Heart right ventricle (tissue), 16 donors: ENCODE measurements at places on chromosomes 16 and 17. TPM values are rescaled to one million over a fixed set of nuclear protein-coding genes. Genes with fewer than 3 reads are reported as not detected.

DNA sequence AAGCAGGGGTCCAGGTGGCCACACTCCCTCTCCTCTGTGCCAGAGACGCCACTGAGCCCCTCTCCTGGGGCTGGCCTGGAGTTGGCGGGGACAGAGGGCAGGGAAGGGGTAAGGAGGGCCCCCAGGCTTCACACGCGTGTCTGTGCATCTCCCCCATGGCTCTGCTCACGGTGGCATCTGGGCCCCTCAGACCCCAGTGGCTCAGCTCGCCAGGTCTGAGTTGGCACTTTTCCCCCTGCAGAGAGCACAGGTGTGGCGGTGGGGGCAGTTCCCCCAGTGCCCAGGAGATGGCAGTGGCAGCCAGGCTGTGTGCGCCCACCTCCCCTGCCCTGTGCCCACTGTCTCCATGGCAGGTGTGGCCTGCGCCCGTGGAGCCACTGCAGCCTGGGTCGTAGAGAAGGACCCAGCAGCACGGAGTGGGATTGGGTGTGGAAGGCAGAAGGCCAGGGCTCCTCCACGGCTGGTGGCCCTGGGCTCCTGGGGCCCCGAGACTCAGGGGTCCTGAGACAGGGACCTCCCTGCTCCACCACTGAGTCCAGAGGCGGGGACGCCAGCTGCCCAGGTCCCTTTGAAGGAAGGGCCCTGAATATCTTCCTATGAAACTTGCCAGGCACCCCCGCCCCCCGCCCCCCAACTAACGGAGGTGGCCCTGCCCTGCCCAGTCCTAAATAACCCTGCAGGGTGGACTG, 4.3 kb upstream of the APRT start:
- H3K4me3 ChIP-seq, result no peak overlapping the region
- DNase-seq, result no peak
- peaks cover 6% of the 10 kb centered on the region for H3K36me3 ChIP-seq

Gene LSM12
- 50.4 TPM for total RNA-seq

DNA sequence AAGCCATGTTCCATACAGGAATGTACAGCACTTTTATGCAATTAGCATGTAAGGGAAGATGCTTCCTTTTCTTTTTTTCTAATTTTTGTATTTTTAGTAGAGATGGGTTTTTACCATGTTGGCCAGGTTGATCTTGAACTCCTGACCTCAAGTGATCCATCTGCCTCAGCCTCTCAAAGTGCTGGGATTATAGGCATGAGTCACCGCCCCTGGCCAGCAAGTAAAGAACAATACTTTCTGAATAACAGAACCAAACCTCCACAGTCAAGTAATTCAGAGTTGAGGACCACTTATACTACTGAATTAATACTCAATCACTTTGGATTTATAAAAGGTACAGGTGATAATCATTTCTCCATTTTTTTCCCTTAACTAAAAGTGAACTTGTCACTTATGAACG, 13.0 kb downstream of the C16orf87 start:
- H3K4me1 ChIP-seq, result no peaks in the 10 kb centered on the region
- DNase-seq, result no peak
- H3K4me3 ChIP-seq, result no peak overlapping the region
- H3K27ac ChIP-seq, result no peak overlapping the region
- H3K27me3 ChIP-seq, result no peaks in the 10 kb centered on the region

- no peaks in the 10 kb centered on the region for H3K4me1 ChIP-seq
- H3K36me3 ChIP-seq, result no peaks in the 10 kb centered on the region
- no peaks in the 10 kb centered on the region for H3K27me3 ChIP-seq
- H3K27ac ChIP-seq, result no peak overlapping the region
Measured at GRCh38 chr16:72427051-72427782, 255.3 kb upstream of the PMFBP1 start.

- H3K4me3 ChIP-seq, result no peak overlapping the region
- no peak overlapping the region for H3K27ac ChIP-seq
- no peaks in the 10 kb centered on the region for H3K36me3 ChIP-seq
- no peak for DNase-seq
- no peaks in the 10 kb centered on the region for H3K4me1 ChIP-seq
Measured at GRCh38 chr17:20032636-20033035, 23.5 kb downstream of the SPECC1 start.

GRCh38 chr17:45677770-45678169, 106.3 kb upstream of the CRHR1 start:
- no peak overlapping the region for H3K27ac ChIP-seq
- H3K36me3 ChIP-seq, result no peaks in the 10 kb centered on the region
- H3K4me3 ChIP-seq, result no peak overlapping the region
- no peak for DNase-seq
- peaks cover 11% of the 10 kb centered on the region for H3K27me3 ChIP-seq

GRCh38 chr17:45814622-45815606, 29.8 kb upstream of the SPPL2C start:
- no peak overlapping the region for H3K27ac ChIP-seq
- H3K36me3 ChIP-seq, result no peaks in the 10 kb centered on the region
- no peak overlapping the region for H3K4me3 ChIP-seq
- no peak for DNase-seq

Gene KRTAP17-1
- not detected for total RNA-seq

DNA sequence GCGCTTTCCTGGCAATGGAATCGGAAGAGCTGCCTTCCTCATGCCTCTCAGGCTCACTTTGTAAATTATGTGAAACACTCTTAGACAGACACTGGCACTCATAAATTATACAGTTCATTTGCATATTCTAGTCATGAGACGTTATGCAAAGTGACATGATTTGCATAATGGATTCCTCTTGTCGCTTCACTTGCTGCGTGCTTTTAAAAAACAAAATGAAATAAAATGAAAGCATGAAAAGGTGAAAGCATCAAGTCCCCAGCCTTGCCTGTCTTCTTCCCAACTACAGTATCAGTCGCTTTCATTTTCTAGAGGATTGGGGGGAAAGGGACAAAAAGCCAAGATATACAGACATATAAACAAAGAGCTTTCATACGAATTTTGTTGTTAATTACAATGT, 252.8 kb upstream of the PMFBP1 start:
- no peaks in the 10 kb centered on the region for H3K4me1 ChIP-seq
- H3K36me3 ChIP-seq, result no peaks in the 10 kb centered on the region
- no peaks in the 10 kb centered on the region for H3K27me3 ChIP-seq
- H3K4me3 ChIP-seq, result no peak overlapping the region

DNA sequence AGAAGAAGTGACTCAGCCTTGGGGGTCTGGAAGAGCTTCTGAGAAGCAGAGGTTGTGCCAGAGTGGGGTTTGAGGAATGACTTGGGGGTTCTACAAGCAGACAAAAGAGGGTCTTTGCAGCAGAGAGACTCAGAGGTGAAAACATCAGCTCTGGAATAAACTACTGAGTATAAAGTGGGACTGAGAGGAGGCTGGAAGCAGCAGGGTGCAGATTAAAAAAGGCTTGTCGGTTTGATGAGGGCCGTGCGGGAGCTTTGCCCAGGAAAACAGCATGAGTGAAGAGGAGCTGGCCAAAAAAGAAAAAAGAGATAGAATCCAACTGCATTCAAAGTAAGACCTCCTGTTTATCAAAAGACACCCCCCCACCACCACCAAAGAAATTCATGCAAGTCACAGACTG, 13.1 kb upstream of the ACE start:
- H3K4me1 ChIP-seq, result peaks cover 6% of the 10 kb centered on the region
- H3K4me3 ChIP-seq, result no peak overlapping the region
- no peak overlapping the region for H3K27ac ChIP-seq
- no peak for DNase-seq

Gene G6PC1
- total RNA-seq, result not detected

DNA sequence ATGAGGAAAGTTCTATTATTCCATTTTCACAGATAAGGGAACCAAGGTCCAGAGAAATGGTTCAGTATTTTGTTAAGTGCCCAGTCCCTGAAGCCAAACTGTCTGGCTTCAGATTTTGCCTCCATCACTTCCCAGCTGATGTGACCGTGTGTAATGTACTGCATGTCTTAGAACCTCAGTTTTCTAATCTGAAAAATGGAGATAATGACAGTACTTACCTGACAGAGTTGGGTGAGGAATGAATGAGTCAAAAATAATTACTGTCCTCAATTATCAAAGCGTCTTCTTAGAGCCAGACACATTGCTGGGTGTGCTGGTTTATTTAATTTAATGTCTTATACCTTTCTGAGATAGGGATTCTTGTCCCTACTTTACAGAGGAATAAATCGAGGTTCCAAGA, 6.7 kb downstream of the ZNF668 start:
- H3K36me3 ChIP-seq, result no peaks in the 10 kb centered on the region
- H3K4me1 ChIP-seq, result peaks cover 35% of the 10 kb centered on the region
- H3K27me3 ChIP-seq, result no peaks in the 10 kb centered on the region

DNA sequence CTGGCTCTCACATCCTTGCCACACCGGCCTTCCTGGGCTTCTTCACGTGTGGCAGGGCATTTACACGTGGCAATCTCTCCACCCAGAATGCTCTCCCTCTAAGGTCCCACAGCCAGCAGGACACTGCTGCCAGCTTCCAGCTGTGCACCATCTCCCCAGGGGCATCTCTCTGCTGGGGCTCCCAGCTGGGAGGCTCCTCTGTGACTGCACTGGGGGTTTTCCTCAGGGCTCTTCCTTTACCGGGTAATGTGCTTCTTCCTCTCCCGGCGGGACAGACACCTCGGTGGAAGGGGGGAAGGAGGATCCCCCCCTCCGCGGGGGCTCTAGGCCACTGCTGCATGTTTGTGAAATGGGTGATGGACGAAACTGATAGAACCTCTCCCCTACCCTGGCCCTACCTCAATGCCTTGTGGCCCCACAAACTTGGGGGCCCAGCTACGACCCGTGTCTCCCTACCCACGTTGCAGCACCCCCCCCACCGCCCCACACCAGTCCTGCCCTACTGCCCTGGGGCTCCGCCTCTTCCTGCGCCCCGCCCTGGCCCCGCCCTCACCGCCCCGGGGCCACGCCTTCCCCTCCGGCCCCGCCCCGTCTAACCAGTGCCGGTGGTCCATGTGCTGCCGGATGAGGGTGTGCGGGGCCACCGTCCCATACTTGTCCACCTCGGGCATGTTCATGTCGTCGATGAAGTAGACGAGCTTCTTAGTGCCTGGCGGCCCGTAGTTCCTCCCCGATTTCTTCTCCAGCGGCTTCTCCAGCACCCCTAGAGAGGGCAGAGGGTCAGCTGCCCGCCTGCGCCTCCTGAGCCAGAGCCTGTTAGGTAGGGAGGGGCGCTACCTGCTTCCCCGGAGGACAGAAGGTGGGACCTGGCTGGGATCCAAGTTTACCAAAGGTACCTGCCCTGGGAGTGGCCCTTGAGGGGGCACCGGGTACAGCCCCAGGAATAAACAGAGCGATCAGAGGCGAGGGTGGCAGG, 92.6 kb downstream of the DNAH17 start:
- no peak overlapping the region for H3K27ac ChIP-seq
- no peak for DNase-seq
- peaks cover 31% of the 10 kb centered on the region for H3K27me3 ChIP-seq
- no peaks in the 10 kb centered on the region for H3K36me3 ChIP-seq

- no peaks in the 10 kb centered on the region for H3K4me1 ChIP-seq
- H3K27me3 ChIP-seq, result no peaks in the 10 kb centered on the region
- peaks cover 85% of the 10 kb centered on the region for H3K36me3 ChIP-seq
- H3K4me3 ChIP-seq, result no peak overlapping the region
Measured at GRCh38 chr16:22323173-22323958, 26.2 kb downstream of the POLR3E start.

DNA sequence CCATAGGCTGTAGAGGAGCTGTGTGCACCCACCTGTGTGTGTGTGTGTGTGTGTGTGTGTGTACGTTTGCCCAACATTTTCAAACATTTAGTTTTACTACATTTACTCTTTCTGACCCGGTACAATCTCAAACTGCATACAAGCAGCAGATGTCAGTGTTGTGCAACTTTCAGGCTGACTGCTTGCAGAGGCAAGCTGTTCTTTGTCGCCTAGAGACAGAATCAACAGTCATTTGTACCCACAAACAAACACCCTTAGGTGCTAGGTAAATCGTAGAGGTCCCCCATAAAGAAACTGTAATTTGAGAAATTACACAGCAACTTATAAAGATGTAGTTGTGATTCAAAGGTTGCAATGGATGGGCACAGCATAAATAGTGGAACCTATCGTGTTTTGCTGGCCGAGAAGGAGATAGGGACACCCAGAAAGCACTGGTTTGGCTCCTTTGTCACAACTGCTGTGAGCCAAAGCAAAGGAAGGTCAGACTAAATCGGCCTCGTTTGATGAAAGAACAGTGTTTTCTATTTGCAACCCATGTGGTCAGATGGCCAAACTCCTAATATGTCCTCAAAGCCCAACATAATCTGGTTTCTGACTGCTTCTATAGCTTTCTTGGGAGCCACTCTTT, 478.4 kb downstream of the TOX3 start:
- H3K36me3 ChIP-seq, result no peaks in the 10 kb centered on the region
- H3K4me1 ChIP-seq, result no peaks in the 10 kb centered on the region
- H3K27ac ChIP-seq, result no peak overlapping the region
- peak overlapping the region; percentile 19 for H3K4me3 ChIP-seq
- peaks cover 6% of the 10 kb centered on the region for H3K27me3 ChIP-seq
- no peak for DNase-seq

GRCh38 chr17:40321524-40321929, 12.5 kb downstream of the RARA start:
- H3K36me3 ChIP-seq, result no peaks in the 10 kb centered on the region
- H3K27ac ChIP-seq, result peak overlapping the region; percentile 96
- H3K4me3 ChIP-seq, result peak overlapping the region; percentile 97

DNA sequence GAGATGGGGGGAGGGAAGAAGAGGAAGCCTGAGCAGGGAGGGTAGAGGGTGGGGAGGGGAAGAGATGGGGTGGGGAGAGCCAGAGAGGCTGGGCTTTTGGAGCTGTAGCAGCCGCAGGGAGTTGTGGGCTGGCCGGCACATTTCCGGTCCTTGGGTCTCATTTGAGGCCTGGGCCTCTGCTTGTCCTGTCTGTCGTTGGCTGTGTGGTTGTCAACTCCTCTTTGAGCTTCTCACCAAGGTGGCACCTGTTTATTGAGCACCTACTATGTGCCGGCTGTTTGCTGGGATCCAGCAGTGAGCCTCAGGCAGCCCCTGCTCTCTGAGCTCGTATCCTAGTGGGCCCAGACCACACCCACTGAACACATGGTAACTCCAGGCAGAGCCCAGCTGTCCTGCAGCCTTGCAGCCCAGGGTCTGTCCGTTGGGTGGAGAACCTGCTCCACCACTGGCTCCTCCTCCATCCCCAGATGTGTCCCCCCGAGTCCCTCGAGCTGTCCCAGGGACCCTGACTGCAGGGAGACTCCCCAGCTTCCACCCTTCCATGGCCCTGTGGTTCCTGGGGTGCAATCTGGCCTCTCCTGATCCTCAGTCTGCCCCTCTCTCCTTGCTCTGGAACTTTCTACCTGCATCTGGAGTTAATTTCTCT, 164.9 kb downstream of the IRF8 start:
- H3K36me3 ChIP-seq, result no peaks in the 10 kb centered on the region
- DNase-seq, result no peak
- peaks cover 38% of the 10 kb centered on the region for H3K4me1 ChIP-seq

- H3K27me3 ChIP-seq, result peaks cover 7% of the 10 kb centered on the region
- H3K36me3 ChIP-seq, result no peaks in the 10 kb centered on the region
- H3K27ac ChIP-seq, result no peak overlapping the region
- DNase-seq, result no peak
- no peak overlapping the region for H3K4me3 ChIP-seq
Measured at GRCh38 chr17:6910987-6911603, 79.6 kb upstream of the TEKT1 start.

- H3K4me1 ChIP-seq, result no peaks in the 10 kb centered on the region
- H3K4me3 ChIP-seq, result no peak overlapping the region
- H3K36me3 ChIP-seq, result no peaks in the 10 kb centered on the region
- DNase-seq, result no peak
- no peaks in the 10 kb centered on the region for H3K27me3 ChIP-seq
- no peak overlapping the region for H3K27ac ChIP-seq
Measured at GRCh38 chr16:66030036-66030435, 336.5 kb upstream of the CDH5 start.

Gene RNF222
- total RNA-seq, result not detected

- no peaks in the 10 kb centered on the region for H3K36me3 ChIP-seq
- peaks cover 32% of the 10 kb centered on the region for H3K4me1 ChIP-seq
- no peak overlapping the region for H3K27ac ChIP-seq
- DNase-seq, result no peak
- H3K4me3 ChIP-seq, result no peak overlapping the region
Measured at GRCh38 chr16:13923703-13924298, 3.8 kb downstream of the ERCC4 start.
